ENCODE measurements at places on chromosomes 1 and 21.

DNA sequence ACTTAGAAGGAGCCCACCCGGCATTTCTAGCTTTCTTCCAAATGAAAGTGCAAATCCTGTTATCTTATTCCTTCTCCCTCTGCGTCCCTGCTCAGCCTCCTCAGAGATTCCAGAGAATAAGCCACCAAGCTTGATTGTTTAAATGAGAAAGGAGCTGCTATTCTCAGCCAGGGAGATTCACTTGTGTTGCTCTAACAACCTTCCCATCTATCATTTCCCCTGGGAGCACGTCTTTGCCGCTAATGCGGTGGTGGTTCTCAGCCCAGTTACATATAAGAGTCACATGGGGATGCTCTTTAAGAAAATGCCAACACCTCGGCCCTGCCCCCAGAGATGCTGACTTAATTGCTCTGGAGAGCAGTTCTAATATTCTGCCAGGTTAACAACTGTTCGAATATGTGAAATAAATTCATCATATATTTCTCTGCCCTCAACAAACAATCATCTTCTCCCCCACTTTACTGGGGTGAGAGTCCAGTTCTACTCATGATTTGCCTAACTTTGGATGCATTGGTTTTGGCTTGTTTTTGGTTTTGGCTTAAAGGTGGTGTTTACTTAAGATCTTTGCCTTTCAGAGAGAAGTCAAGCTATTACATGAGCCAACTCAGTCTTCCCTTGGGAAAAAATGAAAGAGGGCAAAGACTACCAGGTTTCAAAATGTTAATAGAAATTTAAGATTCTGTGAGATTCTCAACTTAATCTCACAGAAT, 213.9 kb downstream of the SEC16B start:
- DNase-seq, result no peak

DNA sequence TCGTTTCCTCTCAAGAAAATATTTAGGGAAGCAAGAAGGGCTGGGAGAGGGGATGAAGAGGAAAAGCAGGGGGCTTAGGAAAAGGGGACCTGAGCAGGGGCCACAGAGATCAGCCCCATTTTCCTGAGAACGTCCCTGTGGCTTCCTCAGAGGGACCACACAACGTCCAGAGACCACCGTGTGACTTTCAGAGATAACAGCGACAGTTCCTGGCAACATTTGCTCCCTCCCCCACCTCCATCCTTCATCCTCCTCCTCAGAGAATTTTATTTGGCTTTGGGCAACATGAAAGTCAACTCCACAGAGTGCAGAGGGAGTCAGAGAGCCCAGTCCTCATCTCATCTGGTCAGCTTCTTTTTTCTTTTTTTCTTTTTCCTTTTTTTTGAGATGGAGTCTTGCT, 50.9 kb downstream of the RUNX1 start:
- DNase-seq, result no peak

- DNase-seq, result no peak
Observed at GRCh38 chr21:41071258-41072171, 96.4 kb upstream of the BACE2 start.

GRCh38 chr1:88557014-88557413, 127.1 kb upstream of the PKN2 start:
- no peak for DNase-seq

- DNase-seq, result no peak
Observed at GRCh38 chr1:180975551-180975950, 47.1 kb downstream of the STX6 start.

DNA sequence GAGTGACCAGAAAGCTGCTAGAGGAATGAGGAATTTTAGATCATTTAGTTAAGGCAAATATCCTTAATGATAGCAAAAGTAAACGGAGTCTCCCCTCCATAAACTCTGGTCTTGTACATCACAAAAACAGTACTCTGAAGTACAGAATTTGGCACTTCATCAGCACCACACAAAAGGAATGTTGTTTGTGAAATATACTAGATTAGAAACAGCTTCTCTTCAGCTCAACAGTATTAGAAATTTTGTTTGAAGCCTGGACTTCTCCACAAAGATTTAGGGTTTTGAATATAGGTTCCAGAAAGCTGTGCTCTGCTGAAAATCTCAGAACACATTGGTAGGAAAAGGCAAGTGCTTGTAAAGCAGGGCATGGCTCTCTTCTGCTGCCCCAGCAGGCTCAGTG, 135.1 kb upstream of the PTGFR start:
- no peak for DNase-seq

DNA sequence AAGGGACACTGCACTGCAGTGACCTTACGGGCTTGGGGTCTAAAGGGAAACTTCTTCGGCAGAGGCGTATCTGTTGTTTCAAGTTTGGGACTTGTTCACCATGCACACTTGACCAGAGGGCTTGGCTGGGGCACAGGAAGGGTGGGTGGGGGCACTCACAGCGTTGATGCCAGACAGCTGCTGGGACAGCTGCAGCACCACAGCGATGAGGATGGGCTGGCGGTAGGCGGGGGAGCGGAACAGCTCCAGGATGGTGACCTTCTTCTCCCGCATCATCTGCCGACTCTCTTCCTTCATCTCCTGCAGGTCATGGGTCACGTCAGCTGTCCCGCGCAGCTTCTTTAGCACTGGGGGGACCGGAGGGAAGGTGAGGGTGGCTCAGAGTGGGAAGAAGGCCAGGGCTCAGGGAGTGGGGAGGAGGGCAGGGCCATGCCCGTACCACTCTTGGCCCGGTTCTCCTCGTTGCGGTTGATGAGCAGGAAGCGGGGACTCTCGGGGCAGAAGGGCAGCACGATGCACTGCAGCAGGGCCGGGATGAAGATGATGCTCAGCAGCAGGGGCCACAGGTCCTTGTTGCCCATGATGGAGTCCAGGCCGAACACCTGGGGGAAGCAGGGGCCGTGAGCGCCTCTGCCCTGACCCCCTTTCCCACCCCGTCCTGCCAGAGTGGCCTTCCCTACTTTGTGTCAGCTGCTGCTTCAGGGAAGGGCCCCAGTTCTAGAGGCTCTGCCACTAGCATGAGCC, 29.1 kb downstream of the SLC2A1 start:
- no peak for DNase-seq

DNA sequence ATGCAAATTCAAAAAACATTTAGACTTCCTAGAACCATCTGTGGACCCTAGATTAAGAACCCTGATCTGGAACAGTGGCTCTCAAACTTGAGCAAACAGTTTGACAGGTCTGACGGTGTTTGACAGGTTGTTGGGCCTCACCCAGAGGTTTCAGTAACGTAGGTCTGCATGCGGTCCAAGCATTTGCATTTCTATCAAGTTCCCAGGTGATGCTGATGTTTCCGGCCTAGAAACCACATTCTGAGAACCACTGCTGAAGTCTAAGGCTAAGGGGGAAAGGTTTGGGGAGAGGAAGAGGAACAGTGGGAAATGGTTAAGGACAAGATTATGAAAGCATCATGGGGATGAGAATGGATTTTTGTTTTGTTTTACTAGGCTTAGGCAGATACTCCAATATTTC, 48.6 kb downstream of the MDM4 start:
- no peak for DNase-seq

DNA sequence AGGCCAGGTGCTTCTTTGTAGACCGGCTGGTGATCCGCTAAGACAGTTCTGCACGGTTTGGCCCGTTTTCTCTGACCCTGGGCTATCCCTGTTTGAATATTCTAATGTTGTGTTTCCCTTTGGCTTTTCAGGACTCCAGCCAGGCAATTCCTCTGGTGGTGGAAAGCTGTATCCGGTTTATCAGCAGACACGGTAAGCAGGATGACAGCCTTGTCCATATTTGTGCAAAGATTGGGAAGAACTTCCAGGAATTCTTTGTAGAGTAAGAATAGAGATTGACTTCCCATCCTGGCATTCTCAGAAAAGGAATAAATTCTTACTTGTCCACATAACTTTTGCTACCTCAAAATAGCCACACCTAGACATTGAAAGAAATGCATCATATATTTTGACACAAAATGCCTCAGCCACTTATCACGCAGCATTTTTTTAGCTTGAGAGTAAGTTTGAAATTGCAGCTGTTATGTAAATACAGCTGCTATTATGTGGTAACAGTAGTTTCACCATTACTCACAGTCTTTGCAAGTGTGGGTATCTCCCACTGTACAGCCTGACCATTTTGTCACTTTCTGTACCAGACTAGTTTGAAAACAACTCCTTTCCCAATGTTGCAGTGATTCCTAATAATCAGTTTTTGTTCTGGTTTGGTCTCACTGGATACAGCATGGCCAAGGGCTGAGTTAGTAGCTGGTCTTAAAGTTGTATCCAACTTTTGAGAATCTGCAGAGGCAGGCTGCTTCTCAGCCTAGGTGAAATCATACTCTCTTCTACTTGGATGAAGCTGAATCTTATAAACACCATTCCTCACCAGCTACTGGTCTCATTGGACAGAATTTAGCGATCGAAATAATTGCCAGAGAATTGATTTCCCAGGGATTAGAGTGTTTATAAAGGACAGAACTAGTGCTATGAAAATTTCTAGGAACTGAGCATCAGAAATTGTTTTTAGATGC, 40.0 kb upstream of the IKBKE start:
- no peak for DNase-seq

DNA sequence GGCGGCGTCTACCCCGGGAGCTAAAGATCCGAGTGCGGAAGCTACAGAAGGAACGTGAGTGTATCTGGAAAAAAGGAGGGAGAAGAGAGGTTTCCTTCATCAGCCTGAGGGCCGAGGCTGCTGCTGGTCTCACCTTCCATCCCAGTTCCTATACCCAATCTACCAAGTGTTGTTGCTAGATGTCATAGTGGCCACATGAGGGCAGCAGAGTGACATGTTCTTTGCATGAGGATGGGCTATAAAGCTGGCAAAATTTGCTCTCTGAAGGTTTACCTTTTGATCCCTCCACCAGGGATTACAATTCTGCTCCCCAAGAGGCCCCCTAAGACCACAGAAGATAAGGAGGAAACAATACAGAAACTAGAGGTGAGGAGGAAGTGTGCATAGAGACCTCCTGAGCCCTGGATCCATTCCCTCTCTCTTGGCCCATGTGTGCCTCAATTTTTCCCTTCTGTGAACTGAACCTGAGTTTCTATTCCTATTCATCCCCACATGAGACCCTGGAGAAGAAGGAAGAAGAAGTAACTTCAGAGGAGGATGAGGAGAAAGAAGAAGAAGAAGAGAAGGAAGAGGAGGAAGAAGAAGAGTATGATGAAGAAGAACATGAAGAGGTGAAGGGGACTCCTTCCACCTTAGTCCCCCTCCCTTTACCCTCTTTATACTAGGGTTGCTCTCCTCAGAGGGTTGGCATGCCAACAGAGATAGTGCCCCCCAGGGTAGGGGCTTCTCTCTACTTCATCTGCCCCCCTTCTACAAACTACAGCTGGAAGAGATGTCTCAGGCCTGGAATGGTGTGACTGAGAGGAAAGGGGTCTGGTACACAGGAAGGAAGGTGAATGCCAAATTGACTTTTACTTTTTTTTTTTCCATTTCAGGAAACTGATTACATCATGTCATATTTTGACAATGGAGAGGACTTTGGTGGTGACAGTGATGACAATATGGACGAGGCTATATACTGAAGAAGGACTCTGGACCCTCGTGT, 13.3 kb downstream of the POLR3GL start:
- DNase-seq, result peak; percentile 89

- DNase-seq, result no peak
Observed at GRCh38 chr1:172154551-172154950, 265.9 kb upstream of the C1orf105 start.
